ENCODE measurements at places on chromosomes 2 and 18.

DNA sequence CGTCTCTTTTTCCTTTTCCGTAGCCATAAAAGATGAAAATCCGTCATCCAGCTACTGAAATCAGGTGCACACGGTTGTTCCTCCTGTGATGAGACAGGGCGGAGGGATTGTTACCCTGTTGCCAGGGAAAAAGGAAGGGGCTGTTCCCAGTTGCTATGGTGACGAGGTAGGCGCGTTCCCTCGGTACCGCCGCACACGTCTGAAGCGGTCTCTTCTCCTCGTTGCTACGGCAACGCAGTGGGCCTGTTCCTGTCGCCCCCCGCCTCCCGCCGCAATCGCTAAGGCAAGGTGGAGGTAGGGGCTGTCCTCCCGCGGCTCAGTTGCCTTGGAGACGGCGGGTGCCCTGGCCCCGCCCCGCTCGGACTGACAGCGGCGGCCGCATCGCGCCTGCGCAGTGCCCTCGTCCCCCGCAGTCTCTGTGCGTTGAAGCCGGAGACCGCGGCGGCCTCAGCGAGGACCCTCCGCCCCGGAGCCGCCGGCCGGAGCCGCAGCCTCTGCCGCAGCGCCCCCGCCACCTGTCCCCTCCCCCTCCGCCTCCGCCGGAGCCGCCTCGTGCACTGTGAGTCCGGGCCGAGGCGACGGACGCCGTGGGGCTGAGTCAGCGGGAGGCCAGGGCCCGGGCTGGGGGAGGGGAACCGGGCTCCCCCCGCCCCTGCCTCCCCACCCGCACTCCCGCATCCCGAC, at the start of gene MAPRE3:
MAPRE3 (plus strand) TSS at position 394 of the 684 bp plus-strand sequence. CDS start 51,582 bp downstream, outside the sequence.
- DNase-seq = peak; percentile 93

GRCh38 chr18:78754311-78755043, 225.1 kb upstream of the SALL3 start:
- DNase-seq = no peak

GRCh38 chr2:39606585-39606984, 59.1 kb upstream of the TMEM178A start:
- no peak for DNase-seq

GRCh38 chr2:857081-857480, 93.6 kb upstream of the SNTG2 start:
- no peak for DNase-seq

GRCh38 chr18:60122339-60122738, 222.5 kb downstream of the PMAIP1 start:
- DNase-seq = no peak

- no peak for DNase-seq
Observed at GRCh38 chr2:10460366-10460796, 12.3 kb upstream of the ODC1 start.

DNA sequence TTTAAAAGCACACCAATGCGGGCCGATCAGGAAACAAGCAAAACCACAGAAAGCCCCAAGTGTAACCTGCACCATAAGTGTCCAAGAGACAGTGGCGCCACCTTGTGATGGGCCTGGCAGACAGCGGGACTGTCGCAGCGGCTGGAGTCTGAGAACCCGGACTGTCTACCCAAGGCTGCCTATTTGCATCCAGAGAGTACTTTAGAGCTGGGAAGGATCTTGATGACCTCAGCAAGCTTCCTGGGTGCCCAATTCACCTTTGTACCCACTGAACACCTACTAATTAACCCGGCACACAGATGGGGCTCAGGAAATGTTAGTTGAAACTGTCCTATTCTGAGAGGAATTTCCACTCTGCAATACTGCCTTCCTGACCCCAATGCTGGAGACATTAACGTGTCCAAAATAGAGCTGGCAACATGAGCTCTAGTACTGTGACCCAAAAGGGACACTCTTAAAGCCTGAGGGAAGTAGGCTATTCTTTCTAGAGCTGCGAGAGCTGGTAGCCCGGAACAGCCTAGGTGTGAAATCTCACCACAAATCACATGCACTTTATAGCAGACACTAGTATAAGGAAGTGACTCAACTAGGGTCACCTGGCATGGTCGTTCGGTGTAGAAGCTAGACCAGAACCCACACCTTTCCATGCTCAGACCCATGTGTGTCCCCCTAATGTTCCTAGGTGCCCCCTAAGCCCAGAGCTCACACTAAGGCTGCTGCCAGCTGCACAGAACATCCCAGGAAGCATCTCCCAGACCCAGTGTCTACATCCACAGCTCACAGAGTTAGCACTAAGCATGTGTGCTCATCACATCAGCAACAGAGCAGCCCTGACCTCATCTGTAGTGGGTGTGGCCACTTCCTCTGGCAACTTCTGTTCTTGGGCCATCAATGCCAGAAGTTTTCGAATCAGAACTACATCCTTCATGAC, 25.4 kb downstream of the POLR1A start:
- DNase-seq = peak; percentile 45

Measured in DMS79 (cell line).